Activated naive CD4-positive, alpha-beta T cell (primary cell): ENCODE measurements at places on chromosomes 11 and 22.

- DNase-seq = no peak
Observed at GRCh38 chr11:108587109-108587508, 6.5 kb downstream of the EXPH5 start.

DNA sequence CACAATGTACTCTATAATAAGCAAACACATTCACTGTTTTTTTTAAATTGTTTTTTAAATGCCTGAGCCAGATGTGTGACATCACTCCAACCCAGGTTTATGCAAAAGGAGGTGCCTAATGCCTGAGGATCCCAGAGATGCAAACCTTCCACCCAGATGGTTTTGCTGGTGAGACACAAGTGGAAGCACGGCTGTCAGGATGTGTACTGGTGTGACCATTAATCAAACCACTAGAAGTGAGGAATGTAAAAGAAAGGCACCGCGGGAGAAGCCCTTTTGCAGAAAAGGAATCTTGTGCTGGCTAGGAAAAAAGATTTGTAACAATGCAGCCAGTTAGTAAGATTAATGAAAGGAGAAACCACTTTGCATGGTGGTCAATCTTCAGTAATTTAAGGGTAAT lies 407.4 kb downstream of the LARGE1 start:
- DNase-seq = no peak

DNA sequence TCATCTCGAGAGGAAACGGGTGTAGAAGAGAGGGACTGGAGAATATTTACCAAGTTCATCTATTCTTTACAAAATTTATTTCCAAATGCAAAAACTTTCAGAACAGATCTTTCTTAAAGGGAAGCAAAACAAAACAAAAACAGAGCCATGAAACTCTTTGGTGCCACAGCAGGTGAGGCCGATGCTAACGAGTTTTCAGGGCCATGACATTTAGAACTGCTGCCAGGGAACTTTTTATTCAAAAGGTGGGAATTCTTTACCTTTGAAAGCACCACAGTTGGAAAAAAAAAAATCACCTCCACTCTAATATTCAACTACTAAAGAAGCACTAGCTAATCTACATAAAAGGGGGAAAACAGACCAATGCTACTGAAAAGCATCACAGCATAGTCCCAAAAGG lies 230.1 kb downstream of the DCDC1 start:
- no peak for DNase-seq

DNA sequence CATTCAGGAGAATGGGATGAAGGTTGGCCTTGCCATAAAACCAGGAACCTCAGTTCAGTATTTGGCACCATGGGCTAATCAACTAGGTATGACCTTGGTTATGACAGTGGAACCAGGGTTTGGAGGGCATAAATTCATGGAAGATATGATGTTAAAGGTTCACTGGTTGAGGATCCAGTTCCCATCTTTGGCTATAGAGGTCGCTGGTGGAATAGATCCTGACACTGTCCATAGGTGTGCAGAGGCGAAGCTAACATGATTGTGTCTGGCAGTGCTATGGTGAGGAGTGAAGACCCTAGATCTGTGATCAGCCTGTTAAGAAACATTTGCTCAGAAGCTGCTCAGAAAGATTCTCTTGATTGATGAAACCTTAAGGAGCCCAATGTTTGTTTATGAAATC lies 5.7 kb downstream of the NF2 start:
- DNase-seq = no peak

GRCh38 chr11:2467695-2468055 lies 22.9 kb downstream of the KCNQ1 start:
- no peak for DNase-seq

- DNase-seq = no peak
Observed at GRCh38 chr11:9990221-9990973, 303.6 kb downstream of the SBF2 start.

- no peak for DNase-seq
Observed at GRCh38 chr22:29705651-29706050, 14.2 kb upstream of the CABP7 start.

- DNase-seq = no peak
Observed at GRCh38 chr11:108826136-108826535, 161.3 kb downstream of the DDX10 start.

GRCh38 chr11:46003572-46003971 lies 81.1 kb downstream of the LARGE2 start:
- no peak for DNase-seq

- DNase-seq = no peak
Observed at GRCh38 chr11:102680945-102681344, 24.6 kb downstream of the MMP27 start.

DNA sequence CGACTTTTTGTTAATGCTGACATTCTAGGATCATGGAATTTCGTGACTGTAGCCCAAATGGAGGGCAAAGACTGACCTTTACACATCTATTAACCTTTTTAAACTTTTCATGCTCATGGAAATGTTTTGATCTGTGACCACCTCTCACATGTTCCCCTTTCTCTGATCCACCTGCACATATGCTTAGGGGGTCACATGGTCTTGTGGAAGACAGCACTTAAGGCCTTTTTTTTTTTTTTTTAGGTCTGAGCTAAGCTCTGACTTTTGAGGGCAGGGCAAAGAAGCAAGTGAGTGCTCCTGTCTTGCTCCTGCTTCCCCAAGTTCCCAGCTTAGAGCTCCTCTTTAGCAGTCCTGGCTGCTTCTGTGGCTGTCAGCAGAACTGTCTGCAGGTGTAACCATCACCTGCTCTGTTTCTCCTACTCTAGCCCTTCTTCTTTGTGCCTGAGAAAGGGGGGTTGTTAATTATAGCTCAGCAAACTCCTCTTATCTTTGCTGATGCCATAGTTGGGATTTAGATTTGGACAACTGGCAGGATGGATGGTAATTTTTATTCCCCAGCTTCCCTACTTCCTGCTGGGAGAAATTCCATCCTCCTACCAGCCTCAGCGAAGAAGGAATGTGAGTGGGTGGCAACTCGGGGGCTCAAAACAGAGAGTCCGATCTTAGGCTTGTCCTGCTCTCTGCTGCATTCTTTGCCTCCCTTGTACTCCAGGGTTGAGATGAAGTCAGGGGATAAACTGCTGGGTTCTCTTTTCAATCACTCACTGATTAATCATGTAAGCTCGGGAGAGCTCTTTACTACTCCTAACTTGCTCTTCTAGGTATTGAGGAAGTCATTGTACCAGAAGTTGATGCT lies 64.4 kb downstream of the GRAMD1B start:
- no peak for DNase-seq

- no peak for DNase-seq
Observed at GRCh38 chr11:111395081-111395480, 16.0 kb upstream of the POU2AF1 start.

- DNase-seq = no peak
Observed at GRCh38 chr11:47566149-47566698, 825 bp downstream of the PTPMT1 start.

DNA sequence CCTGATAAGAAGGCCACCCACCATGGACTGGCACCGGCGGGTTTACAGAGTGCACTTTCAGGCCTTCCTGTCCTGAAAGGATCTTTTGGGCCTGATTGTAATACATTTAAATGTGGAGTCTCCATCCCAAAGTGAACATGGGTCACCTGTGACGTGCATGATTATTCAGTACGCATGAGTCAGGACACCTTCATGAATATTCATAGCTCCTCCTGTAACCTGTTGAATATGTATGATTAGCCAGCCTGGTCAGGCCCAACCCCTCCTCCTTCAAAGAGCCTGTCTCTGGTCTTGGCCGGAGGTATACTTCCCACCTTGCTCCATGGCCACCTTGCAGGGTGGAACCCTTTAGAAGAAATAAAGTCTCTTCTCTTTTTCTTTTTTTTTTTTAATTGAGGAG lies 75.9 kb upstream of the NUP50 start:
- no peak for DNase-seq

GRCh38 chr11:130871616-130872015 lies 44.7 kb downstream of the SNX19 start:
- no peak for DNase-seq

DNA sequence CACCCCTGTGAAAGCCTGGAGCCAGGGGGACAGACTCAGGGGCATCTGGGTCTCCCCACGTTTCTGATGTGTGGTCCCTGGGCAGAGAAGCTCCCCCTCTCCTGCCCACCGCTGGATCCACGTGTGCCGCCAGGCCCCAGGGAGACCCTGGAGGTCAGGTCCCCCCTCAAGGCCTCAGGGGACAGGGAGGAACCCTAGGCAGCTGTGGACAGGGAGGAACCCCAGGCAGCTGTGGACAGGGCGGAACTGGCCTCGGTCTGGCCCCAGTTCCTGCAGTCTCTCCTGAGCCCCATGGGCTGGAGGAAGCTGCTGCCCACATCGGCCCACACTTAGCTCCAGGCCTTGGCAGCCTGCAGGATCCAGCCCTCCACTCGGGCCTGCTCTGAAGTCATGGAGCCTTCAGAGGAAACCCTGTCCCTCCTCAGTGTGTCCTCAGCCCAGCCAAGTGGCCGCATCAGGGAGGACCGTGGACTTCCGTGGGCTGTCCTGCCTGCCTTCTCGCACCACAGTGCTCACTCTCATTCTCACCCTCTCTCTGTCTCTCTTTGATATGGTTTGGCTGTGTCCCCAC lies 127.7 kb downstream of the BRD1 start:
- no peak for DNase-seq

GRCh38 chr11:121749691-121750090 lies 296.9 kb upstream of the SORL1-AS1 start:
- DNase-seq = no peak

DNA sequence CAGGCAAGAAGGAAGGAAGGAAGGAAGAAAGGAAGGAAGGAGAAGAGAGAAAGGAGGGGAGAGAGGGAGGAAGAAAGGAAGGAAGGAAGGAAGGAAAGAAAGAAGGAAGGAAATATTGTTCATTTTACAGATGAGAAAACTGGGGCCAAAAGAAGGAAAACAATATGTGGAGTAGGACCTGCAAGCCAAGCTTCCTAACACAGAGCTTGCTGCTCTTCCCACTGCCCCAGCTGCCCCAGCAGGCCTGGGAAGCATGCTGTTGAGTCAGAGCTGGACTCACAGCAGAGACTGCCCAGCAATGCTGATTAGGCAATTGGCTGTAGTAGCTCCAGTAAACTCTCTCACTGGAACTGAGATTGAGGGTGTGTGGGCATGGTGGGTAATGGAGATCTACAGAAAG lies 42.6 kb upstream of the SMCO4 start:
- DNase-seq = no peak

DNA sequence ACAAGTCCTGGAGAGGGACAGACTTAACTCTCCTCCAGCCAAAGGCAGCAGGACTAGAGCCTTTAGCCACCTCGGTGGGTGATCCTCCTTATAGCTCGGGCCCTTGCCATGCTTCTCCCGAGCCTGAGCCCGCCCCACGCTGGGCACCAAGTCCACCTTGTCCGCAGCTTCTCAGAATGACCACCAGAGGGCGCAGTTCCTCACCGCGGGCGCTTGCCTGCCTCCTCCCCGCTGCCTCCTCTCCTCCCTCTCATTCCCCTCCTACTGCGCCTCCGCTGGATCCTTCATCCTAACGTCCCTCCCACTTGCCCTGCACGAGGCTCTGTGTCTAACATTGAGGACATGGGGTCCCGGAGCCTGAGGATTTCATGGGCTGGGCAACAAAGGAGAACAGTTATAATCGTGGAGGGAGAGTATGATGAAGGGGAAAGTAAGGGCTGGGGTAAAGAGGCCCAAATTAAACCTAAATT lies 11.3 kb upstream of the MOGAT2 start:
- peak; percentile 34 for DNase-seq

DNA sequence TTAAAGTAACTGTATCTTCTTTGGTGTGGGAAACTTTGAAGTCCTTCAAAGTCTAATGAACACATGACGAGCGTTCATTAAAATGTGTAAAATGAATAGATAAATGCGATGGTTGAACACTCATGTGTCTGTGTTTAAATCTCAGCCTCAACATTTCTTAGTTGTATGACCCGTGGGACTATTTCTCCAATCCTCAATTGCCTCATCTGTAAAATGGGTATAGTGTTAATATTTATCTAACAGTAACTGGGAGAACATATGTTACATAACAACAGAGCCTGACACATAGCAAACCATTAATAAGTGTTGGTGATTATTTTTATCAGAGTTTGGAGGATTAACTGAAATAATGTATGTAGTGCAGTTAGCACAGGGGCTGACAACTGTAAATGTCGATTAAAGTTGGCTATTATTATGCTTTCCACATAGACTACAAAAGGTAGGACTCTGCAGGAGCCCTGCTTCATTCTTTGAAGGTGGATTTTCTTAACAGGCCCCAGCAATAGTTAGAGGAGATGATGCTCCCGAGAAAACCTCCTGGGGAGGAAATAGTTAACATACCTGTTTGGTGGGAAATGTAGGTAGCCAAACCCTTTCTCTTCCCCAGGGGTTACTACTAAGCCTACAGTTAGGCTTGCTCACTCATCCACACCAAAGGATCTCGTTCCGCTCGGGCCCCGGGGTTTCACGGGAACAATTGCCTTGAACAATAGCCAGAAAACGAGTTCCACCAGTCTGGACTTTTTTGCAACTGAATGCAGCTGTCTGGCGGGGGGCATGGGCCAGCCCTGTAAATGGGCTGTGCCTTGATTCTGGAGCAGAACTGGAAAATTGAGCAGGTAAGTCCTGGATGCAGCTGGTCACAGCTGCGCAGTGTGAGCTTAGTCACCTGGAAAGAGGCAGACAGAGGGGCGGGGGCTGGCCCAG lies 133.4 kb downstream of the DBX1 start:
- no peak for DNase-seq

- DNase-seq = no peak
Observed at GRCh38 chr11:92269021-92269420, 44.4 kb downstream of the FAT3 start.

GRCh38 chr11:33687733-33688479 lies 12.7 kb downstream of the C11orf91 start:
- DNase-seq = no peak

- DNase-seq = no peak
Observed at GRCh38 chr11:96074551-96075310, 150.8 kb upstream of the MTMR2 start.

DNA sequence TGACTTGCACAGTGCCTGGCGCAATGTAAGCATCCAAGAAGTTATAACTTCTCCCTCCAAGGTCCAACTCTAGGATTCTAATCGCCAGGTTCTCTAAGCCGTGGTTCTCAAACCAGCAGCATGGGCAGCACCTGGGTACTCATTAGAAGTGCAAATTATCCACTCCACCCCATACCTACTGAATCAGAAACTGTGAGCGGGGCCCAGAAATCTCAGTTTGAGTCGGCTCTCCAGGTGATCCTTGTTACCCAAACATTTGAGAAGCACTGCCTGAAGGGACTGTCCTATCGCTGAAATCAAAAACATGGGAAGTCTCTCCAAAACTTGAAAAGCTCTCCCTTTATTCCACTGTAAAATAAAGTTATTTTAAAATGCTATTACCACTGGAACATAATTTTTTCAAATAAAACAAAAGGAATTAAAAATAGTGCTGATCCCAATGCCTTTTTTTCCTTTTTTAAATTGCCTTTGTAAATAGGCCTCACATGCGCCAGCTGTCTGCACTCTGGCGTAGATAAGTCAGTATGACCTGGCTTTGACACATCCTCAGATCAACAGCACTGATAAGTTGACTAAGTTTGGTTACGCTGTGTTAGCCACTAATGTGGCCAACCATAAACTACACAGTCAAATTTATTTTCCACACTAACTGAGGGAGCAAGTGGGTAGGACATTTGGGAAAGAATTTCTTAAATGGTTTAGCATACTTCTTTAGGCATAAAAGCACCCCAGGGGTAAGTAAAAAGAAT lies 8.4 kb upstream of the CTR9 start:
- no peak for DNase-seq

- DNase-seq = no peak
Observed at GRCh38 chr11:66920978-66921784, 37.0 kb downstream of the PC start.

- DNase-seq = no peak
Observed at GRCh38 chr11:26072614-26073153, 259.2 kb upstream of the ANO3 start.
